ENCODE measurements at places on chromosomes 1 and 21.
A peak's percentile ranks its signal among the peaks of the same experiment; 100 is the strongest.

- no peak for DNase-seq
These were observed 97.6 kb upstream of the VANGL1 start for GRCh38 chr1:115544131-115544530.

GRCh38 chr1:205662135-205662738, 18.1 kb downstream of the SLC45A3 start:
- no peak for DNase-seq

GRCh38 chr1:70754701-70755100, 292.9 kb downstream of the PTGER3 start:
- DNase-seq = no peak

DNA sequence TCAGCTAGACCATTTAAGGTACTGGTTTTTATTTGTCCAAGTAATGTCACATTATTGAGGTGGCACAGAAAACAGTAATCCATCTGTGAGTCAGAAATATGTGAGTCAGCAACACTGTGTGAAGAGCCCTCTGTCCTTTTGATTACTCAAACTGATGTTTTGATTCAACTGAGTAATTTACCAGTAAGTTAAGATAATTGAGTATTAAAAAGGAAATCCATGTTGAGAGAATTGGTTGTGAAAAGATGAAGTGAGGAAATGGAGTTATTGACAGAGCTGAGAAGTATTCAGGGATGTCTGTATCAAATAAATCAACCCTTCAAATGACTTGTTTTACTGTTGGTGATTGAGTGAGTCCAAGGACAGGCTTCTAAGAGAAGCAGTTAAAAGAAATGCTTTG, 302.7 kb upstream of the SGIP1 start:
- DNase-seq = peak; percentile 73

DNA sequence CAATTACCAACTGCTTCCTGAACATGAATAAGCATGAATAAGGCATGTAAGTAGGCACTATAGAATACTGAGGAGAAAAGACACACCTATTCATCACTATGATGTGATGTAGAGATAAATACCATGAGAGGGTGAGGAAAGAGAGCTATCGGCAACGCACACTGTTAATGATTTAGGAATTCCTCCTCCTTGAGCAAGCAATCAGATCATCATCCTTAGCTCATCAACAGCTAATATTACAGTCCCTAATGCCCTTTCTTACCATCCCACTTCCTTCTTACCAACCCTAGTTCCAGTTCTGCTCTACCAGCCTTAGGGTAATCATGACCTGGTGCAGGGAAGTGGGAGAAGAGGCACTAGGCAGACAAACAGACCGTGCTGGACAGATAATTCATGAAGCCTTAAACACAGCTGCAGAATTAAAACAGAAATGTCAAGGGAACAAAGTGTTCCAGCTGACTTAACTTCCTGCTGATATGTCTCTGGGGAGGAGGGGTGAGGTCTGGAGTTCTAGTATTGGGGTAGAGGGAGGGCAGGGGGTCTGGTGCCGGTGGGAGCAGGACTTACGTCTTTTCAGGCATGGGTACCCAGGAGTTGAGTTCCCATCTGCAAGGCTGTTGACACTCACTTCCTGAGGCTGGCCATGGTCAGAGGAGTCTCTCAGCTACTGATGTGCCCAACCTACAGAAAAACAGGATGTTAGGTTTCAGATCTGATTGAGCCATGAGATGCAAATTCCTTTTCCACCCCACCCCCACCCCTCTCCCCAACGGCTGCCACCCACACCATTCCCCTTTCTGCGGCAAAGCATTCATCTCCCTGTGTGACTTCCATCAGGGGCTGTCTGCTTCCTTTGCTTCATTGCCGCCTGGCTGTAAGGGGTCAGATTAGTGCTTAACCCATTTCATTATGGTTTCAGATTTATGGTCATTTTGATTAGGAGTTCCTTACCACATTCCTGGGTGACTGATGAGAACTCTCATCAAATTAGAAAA, 12.6 kb upstream of the RCSD1 start:
- DNase-seq = no peak

- no peak for DNase-seq
These were observed 83.8 kb downstream of the EVI5 start for GRCh38 chr1:92701147-92701546.

Data from HCT116 (cell line).